ENCODE measurements at places on chromosomes 2 and 18.

- DNase-seq = no peak
Measured at GRCh38 chr18:51192026-51192425, 5.5 kb downstream of the MEX3C start.

- no peak for DNase-seq
Measured at GRCh38 chr2:24731923-24732322, 61.3 kb downstream of the PTRHD1 start.

GRCh38 chr2:207066166-207066565 lies 99.6 kb downstream of the KLF7 start:
- no peak for DNase-seq

- DNase-seq = no peak
Measured at GRCh38 chr2:100228415-100228814, 86.0 kb upstream of the AFF3 start.

DNA sequence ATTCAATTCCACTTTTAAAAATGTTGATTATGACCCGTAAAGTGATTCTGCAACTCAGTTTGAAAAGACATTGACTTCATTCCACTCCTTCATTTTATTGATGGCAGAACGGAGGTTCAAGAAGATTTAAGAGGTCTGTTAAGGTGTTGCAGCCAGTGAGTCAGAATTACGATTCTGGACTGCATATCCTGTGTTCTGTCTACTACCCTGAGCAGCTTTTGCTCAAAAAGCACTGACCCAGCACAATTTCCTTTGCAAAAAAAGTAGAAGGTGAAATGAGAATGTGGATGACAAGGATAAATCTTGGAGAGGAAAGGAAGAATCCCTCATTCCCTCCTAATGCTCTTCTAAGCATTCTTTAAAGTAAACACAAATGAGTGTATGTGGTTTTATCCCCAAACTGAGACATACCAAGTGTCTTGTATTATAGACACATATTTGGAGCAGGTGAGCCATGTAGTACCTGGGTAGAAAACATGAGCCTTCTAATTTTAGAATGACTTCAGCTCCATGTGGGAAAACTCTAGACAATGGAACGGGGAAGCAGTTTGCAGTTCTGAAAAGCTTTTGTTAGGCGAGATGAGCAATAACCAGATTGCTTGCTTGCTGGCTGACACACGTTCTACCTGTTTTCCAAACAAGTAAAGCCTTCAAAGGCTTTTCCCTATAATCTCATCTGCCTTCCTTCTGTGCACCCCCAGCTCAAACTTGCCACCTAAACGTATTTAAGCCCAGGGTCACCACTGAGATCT lies 44.7 kb downstream of the TGFA start:
- DNase-seq = no peak

DNA sequence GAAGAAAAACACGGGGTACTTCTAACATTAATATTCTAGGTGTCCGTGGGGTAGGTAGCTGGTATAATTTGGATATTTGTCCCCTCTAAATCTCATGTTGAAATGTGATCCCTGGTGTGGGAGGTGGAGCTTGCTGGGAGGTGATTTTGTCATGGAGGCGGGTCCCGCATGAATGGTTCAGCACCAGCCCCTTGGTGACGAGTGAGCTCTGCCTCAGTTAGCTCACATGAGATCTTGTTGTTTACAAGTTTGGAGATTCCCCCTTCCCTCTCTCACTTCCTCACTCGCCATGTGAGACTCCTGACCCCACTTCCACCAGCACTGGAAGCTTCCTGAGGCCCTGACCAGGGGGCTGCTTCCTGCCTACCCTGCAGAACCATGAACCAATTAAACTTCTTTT lies 35.4 kb upstream of the DNER start:
- DNase-seq = no peak

DNA sequence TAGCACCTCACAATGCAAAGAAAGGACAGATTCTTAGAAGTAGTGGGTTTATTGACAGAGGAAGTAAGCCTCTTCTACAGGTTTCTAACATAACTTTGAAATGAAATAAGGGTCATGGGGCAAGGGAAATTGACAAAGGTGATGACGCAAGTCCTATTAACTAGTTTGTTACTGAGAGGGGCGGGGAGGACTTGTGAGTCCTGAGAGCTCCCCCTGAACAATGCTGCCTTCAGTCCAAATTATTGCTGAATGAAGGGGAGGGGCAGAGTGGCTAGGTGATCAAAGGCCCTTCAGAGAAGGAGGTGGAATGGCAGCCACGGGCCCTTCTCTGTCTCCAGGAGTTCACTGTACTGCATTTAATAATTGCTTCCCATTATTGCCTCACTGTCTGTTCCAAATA lies 390.0 kb downstream of the MEIS1 start:
- DNase-seq = no peak

All from T1000 (cell line).